ENCODE measurements at places on chromosomes 5 and 9.

- DNase-seq, result no peak
These were observed 118.1 kb downstream of the TRIO start for GRCh38 chr5:14261235-14261634.

- no peak for DNase-seq
These were observed 227.7 kb downstream of the ZSWIM6 start for GRCh38 chr5:61559722-61560121.

GRCh38 chr5:7759951-7760580, 90.9 kb downstream of the CFAP90 start:
- no peak for DNase-seq

- no peak for DNase-seq
These were observed 28.1 kb downstream of the ACSL6 start for GRCh38 chr5:131983244-131983771.

DNA sequence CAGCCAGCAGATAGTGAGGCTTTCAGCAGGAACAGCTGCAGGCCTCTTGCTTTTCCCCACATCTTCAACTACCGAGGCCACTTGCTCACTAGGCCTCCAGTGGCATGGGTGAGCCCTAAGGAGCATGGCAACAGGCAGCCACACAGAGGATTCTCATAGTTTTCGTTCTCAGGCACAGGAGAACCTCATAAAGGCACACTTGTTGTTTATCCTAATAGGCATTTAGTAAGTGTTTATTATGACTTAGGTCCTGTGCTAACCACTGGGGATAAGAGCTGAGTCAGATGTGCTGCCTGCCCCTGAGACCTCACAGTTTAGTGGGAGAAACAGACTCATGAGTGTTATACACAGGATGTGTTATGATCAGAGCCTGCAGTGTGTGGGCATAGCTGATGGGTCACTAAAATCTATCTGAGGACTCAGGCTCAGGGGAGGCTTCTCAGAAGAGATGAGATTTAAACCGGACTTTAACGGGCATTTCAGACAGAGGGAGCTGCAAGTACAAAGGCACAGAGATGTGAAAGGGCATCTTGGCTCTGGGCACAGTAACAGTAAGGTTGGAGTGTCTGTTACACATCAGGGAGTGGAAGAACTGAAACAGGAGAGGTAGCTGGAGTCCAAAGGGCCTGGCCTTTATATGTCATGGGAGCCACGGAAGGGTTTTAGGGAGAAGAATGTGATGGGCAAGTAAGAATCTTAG, 21.0 kb upstream of the HEMGN start:
- DNase-seq, result no peak

- DNase-seq, result no peak
These were observed 58.9 kb upstream of the RXRA start for GRCh38 chr9:134267305-134267880.

DNA sequence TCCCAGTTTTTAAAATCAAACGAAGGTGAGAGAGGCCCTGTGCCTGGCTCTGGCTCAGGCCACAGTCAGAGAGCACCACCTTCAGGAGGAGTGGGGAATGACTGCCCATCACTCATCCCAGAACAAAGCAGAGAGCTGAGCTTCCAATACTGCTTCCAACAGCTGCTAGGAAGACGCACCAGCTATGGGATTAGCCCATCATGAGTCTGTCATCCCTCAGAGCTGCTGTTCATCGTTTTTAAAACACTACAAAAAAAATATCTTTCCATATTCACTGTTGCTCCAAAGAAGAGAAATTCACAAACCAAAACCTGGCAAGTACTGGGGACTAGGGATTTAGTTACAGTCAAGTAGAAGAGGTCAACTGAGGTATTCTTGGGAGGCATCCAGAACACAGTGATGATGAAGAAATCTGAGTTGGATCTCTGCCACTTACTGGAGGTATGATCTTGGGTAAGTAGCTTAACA, 102.4 kb downstream of the CDK5RAP2 start:
- DNase-seq, result peak; percentile 59

- no peak for DNase-seq
These were observed 132.7 kb upstream of the APC start for GRCh38 chr5:112604732-112605630.

- no peak for DNase-seq
These were observed 69.3 kb downstream of the OLFM1 start for GRCh38 chr9:135156525-135157510.

- no peak for DNase-seq
These were observed 479.0 kb downstream of the ZSWIM6 start for GRCh38 chr5:61811052-61811451.

- no peak for DNase-seq
These were observed 64.7 kb downstream of the P4HA2 start for GRCh38 chr5:132162945-132163344.

DNA sequence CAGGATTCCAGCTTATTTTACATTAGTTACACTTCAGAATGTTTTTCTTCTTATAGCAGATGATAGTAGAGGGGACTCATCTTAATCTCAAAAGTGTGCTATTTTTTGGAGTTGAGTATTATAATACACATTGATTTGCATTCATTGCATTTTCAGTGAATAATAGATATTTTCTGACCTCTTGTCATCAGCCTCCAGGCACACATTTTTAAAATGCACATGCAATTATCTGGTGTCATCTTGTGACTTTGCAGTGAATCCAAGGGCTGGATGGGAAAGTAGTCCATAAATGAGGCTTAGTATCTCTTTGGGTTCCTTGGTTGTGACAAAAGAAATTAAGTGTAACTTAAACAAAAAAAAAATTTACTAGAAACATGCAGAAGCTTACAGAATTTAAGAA, 28.1 kb upstream of the POU4F3 start:
- DNase-seq, result no peak

- no peak for DNase-seq
These were observed 71.8 kb downstream of the C9orf50 start for GRCh38 chr9:129549139-129549538.

GRCh38 chr9:72978744-72979143, 25.9 kb upstream of the ALDH1A1 start:
- no peak for DNase-seq

GRCh38 chr9:134158753-134159392, 5.5 kb downstream of the RNU6ATAC start:
- no peak for DNase-seq

- DNase-seq, result no peak
These were observed 24.2 kb upstream of the SIL1 start for GRCh38 chr5:139222346-139222745.

- DNase-seq, result no peak
These were observed 300.7 kb upstream of the IZUMO3 start for GRCh38 chr9:24846248-24846912.

- no peak for DNase-seq
These were observed 48.0 kb downstream of the IPO11 start for GRCh38 chr5:62460578-62460983.

GRCh38 chr5:17329571-17329970, 112.1 kb downstream of the BASP1 start:
- DNase-seq, result no peak

GRCh38 chr5:125612181-125612721, 811.0 kb upstream of the GRAMD2B start:
- peak; percentile 27 for DNase-seq

DNA sequence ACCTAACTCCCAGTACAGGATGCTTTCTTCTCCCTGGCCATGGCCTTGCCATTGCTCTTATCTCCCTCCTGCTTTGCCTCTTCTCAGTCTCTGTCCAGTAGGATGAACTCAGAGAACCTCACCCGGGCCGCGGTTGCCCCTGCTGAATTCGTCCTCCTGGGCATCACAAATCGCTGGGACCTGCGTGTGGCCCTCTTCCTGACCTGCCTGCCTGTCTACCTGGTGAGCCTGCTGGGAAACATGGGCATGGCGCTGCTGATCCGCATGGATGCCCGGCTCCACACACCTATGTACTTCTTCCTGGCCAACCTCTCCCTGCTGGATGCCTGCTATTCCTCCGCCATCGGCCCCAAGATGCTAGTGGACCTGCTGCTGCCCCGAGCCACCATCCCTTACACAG, at the start of gene OR5C1:
OR5C1 (plus strand) TSS at position 103 of the 400 bp plus-strand sequence; CDS start at position 103, 0 bp downstream.
- no peak for DNase-seq

DNA sequence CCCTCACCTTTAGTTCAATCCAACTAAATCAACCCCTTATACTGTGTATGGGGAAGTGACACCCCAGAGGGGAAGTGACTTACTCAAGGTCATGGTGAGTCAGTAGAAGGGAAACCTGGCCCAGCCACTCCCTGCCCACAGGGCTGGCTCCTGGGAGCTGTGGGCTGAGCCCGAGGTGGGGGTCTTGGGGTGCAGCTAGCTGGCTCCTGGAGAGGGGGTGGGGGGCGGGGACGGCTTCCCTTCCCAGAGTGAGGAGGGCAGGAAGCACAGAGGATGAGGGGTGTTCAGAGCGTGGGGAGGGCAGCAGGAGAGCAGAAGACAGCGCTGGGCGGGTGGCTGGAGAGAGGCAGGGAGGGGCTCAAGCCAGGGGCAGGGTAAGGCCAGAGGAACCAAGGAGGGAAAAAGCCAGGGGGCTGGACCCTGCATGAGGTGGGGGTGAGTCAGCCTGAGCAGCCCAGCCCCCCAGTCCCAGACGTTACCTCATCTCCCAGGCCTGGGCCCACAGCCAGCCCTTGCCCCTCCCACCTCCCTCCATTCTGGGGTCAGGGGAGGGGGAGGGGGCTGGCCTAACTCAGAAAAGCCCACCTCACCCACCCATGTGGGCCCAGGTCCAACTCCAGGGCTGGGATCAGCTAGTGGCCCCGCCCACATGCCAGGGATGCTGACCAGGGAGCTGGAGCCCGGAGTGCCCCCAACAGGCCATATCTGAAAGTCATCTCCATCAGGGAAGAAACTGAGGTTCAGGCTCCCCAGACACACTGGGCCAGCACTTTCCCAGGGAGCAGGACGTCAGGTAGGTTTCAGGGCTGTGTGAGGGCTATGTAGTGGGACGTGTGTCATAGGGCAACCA, 2.8 kb downstream of the PDLIM7 start:
- DNase-seq, result no peak

DNA sequence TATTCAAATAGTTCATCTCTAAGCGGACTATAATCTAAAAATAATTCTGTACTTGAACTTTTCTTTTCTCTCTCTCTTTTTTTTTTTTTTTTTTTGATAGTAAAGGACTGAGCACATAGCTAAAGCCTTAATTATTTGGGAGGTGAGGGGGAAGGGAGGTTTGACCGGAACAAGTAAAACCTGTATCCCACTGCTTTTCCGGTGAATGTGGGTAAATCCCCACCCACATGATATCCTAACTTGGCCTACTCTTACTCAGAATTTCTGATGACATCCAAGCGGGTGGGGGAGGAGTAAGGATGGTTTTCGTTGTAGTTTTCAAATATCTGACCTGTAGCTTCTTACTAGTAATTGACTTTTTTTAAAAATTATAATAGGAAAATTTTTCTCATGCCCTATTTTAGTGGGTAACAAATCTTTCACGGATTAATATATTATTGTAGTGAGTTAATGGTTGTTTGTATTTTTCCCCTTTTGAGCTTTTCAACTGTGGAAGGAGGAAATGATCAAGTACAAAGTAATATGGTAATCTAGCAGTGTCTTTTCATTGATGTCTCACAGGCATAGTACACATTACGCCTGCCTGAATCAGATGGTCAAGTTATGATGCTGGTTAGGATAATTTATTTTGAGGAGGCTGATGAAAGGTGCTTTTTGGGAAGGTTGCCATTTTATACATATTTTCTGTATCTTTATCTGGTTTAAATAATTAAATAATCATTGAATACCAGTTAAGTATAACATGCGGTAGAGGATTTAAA, 2.2 kb upstream of the ELL2 start:
- DNase-seq, result no peak

DNA sequence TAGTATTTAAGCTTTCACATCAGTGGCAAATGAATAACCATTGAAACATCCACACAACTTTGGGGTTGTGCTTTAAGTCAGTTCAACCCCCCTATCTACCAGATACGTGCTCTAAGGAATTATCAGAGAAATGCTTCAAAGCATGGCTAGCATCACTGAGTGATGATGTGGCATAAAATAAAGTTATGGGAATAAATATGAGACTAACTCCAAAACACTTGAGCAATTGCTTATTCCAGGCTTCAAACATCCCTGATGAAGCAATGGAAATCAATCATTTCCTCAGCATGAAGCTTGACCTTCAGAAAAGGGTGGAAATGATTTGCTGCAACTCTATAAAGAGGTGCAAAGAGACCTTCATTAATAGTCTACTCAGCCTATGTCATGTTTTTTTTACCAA, 292.0 kb upstream of the SMC2 start:
- no peak for DNase-seq

DNA sequence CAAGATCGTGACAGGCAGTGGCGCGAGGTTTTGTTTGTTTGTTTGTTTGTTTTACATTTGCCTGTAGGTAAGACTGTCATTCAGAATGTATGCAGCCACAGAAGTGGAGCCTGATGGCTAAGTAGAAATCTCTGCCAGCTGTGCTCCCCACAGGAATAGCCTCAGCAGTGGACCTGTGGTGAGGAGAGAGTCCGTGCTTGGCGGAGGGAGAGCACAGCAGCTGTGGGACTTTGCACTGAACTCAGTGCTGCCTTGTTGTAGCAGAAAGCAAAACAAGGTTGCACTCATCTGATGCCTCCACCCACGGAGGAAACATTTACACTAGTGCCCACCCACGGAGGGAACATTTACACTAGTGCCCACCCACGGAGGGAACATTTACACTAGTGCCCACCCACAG, 4.4 kb upstream of the ZNF782 start:
- DNase-seq, result no peak

DNA sequence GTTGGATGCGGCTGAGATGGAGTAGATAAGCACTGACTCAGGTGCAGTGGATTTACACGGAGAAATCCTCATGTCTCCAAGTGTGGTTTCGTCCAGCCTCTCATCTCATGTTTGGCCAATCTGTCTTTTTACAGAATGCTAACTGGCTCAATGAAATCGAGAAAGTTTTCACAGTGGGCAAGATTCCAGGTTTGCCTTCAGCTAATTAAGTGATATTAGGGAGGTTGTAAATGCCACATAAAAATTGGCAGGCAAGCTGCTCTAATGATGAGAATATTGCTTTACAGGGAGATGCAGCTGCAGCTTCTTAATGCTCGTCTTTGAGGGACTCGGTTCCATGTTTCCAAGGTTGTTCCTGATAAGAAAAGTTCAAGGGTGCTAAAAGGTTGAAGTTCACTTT, 23.7 kb downstream of the BARHL1 start:
- no peak for DNase-seq

- DNase-seq, result peak; percentile 6
These were observed 2.5 kb upstream of the NKD2 start for GRCh38 chr5:1005904-1006655.

- peak; percentile 43 for DNase-seq
These were observed 1.4 kb downstream of the MLLT3 start for GRCh38 chr9:20620650-20621470.

GRCh38 chr5:139687656-139688055, 39.5 kb downstream of the CXXC5 start:
- no peak for DNase-seq

DNA sequence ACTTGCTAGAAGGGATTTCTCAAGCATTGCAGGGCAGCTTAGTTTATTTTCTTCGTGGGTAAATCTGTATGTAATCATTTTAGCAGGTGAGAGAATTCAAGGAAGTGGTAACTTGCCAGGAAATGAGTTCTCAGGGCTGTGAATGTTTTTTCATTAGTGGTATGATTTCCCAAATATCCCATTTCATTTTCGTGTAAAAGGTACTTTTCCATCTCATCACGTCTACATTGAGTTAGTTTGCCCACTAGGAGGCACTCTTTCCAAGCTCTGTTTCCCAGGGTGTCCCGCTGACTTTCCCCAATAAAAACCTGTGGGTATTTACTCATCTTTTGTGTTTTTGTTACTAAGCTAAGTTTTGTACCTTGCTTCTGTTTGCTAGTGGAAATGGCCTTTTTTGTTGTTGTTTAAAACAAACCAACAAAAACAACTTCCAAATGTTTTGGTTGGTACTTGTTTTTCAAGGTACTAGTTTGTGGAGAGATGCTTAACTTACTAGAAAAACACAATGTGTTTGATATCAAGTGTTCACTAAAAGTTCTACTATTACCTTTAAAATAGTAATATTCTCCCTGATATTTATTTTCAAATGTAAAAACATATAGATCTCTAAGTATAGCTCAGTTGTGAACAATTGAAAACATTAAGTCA, 373.6 kb downstream of the ADGRV1 start:
- DNase-seq, result no peak
